ENCODE measurements at places on chromosomes 6 and 20.
A peak's percentile ranks its signal among the peaks of the same experiment; 100 is the strongest.

GRCh38 chr6:16619777-16620176 is 141.5 kb downstream of the ATXN1 start:
- no peak for DNase-seq

- no peak for DNase-seq
These were observed 128.8 kb upstream of the SIM1 start for GRCh38 chr6:100593522-100593921.

DNA sequence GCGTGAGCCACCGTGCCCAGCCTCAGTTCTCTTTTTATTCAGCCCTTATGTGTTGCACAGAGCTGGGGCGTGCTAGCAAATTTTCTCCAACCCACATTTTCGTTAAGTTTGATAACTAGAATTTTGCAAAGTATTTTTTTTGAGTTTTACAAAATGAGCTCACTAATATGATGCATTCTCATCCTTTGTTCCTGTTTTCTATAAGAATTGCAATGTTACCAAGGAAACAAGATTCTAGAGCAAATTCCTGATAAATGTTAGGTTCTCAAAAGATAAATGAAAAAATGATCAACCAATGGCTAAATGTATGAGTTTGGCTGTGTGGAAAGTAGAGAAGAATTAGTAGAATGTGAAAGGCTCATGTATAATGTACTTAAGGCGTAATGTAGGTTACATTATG is 529.8 kb downstream of the MAFB start:
- DNase-seq = no peak

DNA sequence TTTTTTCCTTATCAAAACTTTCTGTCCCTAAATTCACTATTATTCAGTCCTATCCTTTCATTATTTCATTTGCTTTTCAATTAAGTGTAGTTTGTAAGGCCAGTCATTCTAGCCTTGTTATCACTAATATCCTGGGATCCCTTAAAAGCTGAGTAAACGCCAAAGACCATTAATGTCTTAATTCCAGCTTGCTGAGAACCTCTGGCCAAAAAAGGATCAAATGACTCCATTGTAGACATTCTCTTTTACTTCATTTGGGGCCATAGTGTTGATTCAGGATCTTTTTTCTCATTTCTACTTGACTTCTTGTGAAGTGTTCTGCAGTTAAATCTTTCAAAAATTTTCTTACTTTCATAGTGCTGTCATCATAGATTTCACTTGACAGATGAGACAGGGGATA is 379.7 kb downstream of the LAMA2 start:
- no peak for DNase-seq

GRCh38 chr6:24926192-24926591 is 9.6 kb downstream of the RIPOR2 start:
- DNase-seq = no peak

GRCh38 chr20:43389839-43390626 is 67.7 kb upstream of the SRSF6 start:
- no peak for DNase-seq

DNA sequence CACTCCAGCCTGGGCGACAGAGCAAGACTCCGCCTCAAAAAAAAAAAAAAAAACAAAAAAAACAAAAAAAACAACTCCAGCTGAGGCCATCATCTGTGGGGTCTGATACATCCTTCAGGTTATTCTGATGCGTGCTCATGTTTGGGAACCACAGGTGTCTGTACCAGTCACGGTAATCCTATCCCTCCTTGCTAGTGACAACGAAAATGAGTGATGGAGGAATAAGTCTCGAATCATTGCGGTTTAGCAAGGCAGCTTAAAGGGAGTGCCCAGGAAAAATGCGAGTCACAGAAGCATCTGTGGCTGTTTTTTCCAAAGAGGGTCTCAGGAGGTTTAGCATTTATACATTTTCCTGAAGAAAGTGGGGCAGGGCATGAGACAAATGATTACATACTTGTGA is 48.8 kb downstream of the MCUR1 start:
- DNase-seq = no peak

DNA sequence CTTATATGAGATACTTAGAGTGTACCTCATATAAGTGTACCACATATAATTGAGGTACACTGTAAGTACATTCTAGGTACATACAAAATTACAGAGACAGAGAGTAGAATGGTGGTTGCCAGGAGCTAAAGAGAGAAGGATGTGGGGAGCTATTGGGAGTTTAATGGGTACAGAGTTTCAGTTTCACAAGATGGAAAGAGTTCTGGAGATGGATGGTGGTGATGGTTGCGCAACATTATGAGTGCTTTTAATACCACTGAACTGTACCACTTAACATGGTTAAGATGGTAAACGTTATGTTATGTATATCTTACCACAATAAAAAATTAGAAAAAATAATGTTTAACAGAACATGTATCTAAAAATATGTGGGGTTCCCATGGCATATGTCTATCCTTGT is 69.4 kb downstream of the PRND start:
- DNase-seq = no peak

DNA sequence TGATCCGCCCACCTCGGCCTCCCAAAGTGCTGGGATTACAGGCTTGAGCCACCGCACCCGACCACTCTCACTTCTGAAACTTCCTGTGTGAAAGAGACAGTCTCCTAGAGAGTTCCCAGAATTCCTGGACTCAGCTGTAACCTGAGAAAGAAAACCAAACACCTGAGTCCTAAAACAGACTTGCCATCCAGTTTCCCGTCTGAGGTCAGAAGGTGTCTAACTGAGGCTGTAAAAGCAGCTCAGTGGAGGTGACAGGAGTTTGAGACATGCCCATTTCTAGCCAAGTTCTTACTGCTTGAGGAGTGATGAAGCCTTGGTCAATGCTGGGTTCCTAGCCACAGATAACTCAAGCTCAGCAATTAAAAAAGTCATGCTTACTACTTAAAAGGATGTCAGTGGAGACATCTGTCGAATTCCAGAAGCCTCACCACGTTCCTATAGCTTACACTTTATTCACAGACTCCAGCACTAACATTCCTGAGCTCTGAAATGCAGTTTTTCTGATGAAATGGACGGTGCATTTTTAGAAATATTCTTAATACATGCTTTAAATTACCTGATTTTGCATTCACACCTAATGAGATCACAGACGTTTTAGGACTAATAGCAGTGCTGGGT is 6.1 kb downstream of the UQCC2 start:
- DNase-seq = no peak

DNA sequence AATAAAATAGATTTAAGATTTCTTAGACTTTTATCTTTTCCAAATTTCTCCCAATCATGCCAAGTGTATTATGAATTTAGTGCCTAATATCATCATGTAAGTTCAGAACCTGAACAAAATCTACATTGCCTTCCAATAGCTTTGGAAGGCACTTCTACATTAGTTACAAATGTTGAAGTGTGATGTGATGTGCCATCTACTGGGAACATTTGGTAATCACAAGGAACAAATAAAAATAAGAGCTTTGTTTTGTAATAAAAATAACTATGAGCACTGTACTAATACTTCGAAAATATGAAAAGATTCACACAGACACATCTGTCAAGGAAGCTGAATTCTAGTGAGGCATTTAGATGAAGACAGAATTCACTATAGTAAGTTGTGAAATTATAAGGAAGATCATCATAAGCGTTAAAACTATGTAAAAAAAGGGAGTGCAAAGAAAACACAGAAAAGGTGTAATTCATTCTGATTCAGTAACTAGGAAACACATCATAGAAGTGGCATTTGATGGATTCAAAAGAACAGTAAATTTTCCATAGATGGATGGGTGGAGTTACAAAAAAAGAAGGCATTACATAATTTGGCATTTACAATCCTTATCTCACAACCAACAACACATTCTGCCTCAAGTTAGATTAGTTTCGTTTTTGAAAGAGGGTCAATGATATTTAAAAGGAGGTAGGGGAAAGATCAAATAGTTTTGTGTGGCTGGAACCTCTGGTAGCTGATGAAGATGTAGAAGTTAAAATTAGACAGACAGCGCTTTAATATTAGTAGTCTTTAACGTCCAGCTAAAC is 161.0 kb downstream of the ASCC3 start:
- DNase-seq = no peak

GRCh38 chr6:136532030-136532429 is 18.2 kb downstream of the MAP7 start:
- no peak for DNase-seq

DNA sequence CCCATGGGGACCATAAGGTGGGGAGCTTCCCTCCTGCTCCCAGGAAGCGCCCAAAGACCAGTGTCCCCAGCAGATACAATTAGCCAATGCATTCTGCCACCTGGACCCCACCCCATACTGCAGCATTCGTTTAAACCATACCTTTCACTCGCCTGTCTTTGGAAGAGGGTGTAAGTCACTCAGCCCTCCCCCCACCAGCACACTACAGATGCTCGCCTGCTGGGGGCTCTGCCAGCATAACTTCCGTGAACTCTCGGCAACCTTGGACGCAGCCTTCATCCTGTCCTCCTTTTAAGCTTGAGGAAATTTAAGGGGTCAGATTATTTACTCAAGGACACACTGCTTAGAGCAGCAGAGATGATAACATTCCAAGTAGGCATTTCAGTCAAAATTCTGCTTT is 94.4 kb upstream of the NAA20 start:
- no peak for DNase-seq

GRCh38 chr6:54232703-54233102 is 75.5 kb upstream of the TINAG start:
- DNase-seq = no peak

GRCh38 chr20:50191544-50192363 is 1.1 kb downstream of the CEBPB start:
- DNase-seq = peak; percentile 68

DNA sequence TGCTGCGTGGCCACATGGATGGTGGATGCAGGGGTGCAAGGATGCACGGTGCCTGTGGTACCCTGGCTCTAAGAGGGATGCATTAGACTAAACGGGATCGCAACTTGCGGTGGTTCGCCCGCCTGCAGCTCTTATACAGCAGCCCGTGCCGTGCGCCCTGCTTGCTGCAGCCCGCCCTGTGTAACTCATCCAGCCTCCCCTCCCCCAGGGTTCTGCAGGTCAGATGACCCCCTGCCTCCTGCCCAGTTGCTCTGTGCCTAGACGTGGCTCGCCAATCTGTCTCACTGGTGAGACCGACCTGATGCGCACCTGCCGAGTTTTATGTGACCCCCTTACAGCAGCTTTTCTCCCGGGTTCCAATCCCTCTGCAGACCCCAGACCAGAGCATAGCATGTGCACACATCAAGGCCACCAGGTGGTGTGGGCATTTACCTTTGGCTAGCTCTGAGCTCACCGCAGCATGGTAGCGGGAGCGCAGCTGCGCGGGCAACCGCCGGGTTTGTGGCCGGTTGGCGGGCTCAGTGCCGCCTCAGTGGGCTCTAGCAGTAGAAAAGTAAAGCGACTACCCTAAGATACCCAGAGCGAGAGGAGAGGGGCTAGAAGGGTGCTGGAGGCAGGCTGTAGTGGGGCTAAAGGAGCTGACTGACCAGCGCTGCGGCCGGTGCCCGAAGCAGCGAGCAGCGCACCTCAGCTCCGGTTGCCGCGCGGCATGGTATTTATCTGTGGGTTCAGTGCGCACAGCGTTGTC is 693 bp upstream of the GNAS-AS1 start:
- no peak for DNase-seq

GRCh38 chr20:32474967-32475811 is 109.9 kb downstream of the NOL4L start:
- peak; percentile 60 for DNase-seq

DNA sequence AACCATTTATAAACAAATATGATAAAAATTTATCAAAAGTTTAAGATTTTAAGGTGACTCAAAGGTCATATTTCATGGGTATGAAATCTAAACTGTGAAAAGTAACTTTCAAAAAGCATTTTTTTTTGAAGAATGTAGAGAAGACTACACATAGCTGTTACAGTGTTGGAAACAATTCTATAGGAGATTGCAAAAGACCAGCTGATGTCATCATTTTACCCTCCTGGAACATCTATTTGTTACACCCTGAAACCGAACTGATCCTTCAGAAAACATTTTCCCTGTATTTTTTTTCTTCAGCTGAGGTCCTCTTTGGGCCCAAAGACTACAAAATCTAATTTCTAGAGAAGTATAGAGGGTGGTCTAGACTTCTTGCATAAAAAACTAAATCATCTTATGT is 297.5 kb upstream of the FERMT1 start:
- DNase-seq = no peak

DNA sequence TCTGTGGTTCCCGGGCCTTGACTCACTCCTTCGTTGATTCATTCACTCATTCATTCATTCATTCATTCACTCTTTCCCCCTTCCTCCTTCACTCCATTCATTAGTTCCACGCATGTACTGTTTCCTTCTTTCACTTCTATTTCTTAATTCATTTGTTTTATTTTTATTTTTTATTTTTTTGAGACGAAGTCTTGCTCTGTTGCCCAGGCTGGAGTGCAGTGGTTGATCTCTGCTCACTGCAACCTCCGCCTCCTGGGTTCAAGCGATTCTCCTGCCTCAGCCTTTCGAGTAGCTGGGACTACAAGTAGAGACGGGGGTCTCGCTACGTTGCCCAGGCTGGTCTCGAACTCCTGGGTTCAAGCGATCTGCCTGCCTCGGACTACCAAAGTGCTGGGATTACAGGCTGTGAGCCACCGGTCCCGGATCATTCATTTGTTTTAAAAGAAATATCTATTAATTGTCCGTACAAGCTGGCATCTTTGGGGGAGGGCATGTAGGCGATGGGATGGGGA is 427 bp upstream of the NFKBIE start:
- no peak for DNase-seq

- no peak for DNase-seq
These were observed 91.7 kb downstream of the YTHDF1 start for GRCh38 chr20:63124092-63124781.

GRCh38 chr6:13446381-13446780 is 41.0 kb downstream of the GFOD1 start:
- no peak for DNase-seq

DNA sequence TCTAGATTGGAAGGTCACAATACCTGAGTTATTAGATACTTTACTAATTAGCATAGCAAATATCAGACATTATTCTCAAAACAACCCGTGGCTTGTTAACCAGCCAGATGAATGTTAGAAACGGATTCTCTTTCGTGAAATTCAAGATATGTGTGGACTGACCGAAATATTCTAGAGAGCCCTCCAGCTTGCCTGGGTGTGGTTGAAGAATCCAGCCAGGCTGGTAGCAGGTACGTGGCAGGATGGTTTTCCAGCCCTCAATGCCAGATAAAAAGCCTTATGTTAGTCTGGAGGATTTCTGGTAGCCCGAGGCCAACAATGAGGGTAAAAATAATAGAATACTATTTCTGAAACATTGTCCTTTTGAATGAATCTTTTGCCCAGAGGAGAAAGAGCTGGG is 19.3 kb downstream of the ECT2L start:
- DNase-seq = no peak

DNA sequence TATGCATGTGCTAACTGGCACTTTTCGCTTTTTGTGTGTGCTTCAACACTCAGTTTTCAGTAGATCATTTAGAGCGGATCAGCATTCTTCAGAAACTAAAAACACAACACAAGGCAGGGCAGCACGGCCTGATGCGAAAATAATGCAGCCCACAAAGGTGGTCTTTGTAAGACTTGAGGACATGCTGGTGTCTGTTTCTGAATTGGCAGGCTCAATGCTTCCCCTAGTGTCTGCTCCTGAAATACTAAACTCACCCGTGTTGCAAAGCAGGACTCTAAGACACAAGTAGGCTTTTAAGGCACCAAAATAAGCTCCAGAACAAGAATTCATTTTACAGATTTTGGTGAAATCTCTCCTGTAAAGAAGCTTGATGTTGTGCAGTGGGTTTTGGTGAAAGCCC is 676.5 kb downstream of the TENT5A start:
- no peak for DNase-seq

Measured in progenitor cell of endocrine pancreas (in vitro differentiated cells).